Stimulated activated CD8-positive, alpha-beta memory T cell treated with anti-CD3 and anti-CD28 coated beads, Interleukin-12 subunit alpha, Interleukin-12 subunit beta, amount 100 ng/mL, for 4 hours (primary cell): ENCODE measurements at places on chromosomes 16 and 17.

DNA sequence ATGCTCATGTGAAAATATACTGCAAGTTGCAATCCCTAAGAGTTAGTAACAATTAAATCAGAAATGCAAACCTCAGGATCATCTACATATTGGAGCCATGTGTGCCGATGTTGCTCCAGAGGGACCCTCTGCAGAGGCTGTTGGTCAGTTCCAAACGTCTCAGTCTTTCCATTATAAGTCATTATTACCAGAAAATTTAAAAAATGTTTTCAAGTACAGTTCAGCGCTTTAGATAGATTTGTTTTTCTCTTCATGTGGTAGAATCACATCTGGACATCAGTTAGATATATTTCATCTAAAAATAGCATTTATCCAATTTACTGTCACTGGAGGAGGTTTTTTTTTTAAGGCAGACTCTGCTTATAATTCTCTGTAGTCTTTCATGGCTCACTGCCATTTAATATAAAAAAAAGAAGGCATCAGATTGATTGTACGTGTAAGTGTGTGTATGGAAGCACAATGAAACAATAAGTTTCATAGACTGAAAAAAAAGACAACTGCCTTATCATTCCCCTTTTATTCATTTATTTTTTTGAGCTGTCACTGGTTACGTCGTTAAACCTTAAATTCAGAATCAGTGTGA, 46.1 kb upstream of the MARCHF10 start:
- no peak for DNase-seq

- no peak for DNase-seq
Observed at GRCh38 chr17:7910711-7911110, 5.4 kb downstream of the RNF227 start.

- DNase-seq: no peak
Observed at GRCh38 chr17:80142929-80143328, 4.0 kb downstream of the EIF4A3 start.

- no peak for DNase-seq
Observed at GRCh38 chr17:59506894-59507726, 58.3 kb upstream of the DHX40 start.

GRCh38 chr16:72302332-72302731, 130.4 kb upstream of the PMFBP1 start:
- no peak for DNase-seq

DNA sequence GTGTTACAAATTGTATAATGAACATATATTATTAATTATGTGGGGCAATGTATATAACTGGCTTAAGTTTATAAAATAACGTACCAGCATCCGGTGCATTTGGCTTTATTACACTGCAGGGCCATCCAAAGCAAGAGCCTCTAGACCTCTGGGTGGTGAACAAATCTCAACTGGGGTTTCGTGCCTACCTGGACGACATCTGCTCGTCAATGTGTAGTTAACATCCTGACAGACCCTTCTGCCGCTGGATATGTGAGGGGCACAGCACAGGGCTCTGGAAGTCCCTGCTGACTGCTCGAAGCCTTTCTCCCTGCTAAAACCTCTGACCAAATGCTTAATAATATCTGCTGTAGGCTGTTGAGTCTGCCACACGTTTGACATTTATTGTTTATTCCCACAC, 2.3 kb downstream of the TMEM186 start:
- DNase-seq: no peak

DNA sequence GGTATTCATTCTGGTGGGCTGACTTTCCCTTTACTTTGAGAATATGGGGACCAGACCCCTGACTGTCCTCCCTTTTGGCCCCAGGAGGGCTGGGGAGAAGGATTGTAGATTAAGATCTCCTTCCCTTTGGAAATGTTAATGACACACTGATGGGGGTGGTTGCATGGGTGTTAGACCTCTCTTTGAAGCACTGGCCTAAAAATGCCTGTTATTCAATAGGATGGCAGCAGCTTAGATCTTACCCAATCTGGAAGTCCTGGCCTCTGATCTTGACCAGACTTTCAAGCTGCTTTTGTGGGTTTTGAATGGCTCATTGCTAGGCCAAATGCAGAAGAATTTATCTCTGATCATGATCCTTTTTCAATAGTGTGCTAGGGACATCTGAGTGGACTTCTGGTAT, 25.7 kb downstream of the MAP3K3 start:
- no peak for DNase-seq

GRCh38 chr16:1769402-1770300, 1.7 kb downstream of the NME3 start:
- no peak for DNase-seq

DNA sequence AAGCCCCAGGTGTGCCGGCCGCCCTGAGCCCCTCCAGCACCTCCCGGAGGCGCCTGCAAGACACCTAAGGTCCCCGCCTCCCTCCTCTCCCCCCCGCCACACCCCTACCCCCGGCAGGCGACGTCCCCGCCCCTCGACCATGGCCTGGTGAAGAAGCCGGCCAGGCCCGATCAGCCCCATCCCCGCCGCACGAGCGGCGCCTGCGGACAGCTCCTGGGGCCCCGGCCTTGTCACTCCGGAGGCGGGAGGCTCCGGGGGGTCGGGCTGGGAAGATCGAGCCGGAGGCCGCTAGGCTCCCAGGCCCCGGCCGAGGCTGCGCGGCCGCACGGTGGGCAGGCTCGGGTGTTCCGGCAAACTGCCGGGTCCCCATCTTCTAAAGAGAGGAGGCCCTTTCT, 405 bp upstream of the ACE start:
- no peak for DNase-seq

DNA sequence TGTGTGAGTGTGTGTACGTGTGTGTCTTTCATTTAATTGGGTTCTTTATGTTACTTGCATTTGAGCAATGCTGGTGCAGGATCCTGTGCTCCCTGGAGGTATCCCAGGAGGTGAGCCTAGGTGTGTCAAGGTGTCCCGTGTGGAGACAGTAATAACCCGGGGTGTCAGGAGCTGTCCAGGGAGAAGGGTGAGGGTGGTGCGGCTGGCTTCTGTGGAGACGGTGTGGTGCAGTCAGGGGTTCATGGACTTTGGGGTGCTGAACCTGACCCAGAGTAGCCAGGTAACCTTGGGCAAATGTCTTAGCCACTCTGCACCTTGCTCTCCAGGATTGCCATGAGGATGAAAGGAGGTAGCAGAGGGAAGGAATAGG, 7.4 kb upstream of the ELAC2 start:
- no peak for DNase-seq

GRCh38 chr17:68592682-68593641, 8.2 kb downstream of the FAM20A start:
- DNase-seq: no peak
